GM04504 (cell line): ENCODE measurements at places on chromosomes 1 and 21.

GRCh38 chr1:52738893-52739292 is 12.6 kb downstream of the ZYG11B start:
- no peak for DNase-seq

DNA sequence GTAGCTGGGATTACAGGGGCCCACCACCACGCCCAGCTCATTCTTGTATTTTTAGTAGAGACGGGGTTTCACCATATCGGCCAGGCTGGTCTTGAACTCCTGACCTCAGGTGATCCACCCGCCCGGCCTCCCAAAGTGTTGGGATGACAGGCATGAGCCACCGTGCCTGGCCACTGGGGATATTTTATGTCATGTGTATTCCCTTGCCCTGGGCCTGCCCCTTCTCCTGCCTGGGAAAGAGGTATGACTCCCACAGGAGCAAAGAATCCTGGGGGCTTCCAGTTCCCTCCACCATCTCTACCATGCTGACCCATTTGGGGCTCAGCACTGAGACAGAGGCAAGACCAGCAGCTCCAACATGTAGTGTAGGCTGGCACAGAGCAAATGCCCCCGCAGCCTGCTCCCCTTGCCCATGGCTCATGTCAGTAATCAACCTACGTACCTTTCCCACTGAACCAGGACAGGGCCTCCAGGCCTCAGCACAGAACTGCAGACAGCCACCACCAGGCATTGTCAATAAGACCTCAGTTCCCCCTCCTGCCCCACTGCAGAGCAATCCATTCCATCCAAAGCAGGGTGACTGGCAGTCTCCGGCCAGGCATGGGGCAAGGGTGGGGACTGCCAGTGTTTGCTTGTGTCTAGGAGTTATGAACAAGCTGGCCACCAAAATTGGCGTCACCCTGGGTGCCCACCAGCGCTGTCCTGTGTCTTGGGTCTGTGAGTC is 35.2 kb downstream of the BMP8A start:
- DNase-seq = no peak

DNA sequence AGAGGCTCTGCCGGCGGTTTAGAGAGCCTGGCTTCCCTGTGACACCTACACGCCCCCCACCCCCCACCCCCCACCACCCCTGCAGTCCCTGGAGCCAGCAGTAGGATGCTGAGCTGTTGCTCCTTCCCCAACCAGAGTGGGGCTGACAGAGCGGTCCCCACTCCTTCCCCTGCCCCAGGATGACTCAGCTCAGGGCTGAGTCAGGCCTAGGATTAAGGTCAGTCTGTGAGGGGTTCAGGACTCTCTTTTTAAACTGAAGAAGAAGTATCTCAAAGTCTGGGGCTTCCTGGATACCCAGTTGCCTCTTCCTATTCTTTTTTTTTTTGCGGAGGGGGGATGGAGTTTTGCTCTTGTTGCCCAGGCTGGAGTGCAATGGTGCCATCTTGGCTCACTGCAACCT is 19.1 kb downstream of the DMBX1 start:
- DNase-seq = no peak

DNA sequence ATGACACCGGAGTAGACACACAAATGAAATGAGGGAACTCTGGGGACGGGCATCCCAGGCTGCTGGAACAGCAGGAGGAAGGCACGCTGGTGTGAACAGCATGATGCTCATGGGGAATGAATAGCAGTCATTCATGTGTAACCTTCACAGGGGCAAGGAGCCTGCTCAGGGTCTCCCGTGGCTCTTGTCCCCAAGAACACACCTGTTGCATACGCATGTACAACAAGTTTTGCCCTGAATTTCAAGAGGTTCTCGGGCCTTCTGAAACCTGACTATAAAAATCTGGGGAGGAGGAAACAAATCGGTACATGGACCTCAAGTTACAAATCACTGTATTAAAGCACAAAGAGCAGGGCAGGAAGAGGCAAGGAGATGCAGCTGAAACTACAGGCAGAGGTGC is 93.4 kb downstream of the RRAGC start:
- DNase-seq = no peak

GRCh38 chr1:29949676-29950075 is 713.4 kb downstream of the PTPRU start:
- no peak for DNase-seq

DNA sequence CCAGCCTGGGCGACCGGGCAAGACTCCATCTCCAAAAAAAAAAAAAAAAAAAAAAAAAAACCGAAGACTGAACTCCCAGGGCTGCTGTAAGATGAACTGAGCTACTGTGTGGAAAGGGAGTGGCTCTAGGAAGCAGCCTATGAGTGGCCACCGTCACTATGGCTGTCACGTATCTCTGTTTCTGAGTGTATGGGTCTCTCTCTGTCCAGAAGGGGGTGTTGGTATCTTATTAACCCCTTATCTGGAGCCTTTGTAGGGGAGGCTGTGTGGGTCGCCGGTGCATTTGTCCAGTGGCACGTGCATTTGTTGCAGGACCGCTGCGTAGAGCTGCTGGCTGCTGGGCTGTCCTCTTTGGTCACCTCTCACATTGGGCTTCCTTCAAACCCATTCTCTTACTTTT is 326.6 kb downstream of the CAMTA1 start:
- DNase-seq = no peak

DNA sequence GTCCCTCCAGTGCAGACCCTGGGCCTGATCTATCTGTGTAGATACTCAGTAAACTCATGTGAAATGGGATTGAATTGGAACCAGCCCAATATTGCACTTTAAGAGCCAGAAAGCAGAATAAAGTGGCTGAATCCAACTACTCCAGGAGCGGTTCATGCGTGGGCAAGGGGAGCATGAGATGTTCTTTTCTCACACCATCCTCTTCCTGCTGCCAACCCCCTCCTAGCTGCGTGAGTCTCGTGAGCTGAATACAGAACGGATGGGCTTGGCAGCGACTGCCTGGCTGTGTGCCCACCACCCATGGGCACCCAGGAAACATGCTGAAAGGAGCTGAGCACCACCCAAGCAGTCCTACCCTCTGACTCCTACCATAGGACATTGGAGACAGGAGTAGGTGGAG is 128.3 kb downstream of the ELAVL4 start:
- no peak for DNase-seq

DNA sequence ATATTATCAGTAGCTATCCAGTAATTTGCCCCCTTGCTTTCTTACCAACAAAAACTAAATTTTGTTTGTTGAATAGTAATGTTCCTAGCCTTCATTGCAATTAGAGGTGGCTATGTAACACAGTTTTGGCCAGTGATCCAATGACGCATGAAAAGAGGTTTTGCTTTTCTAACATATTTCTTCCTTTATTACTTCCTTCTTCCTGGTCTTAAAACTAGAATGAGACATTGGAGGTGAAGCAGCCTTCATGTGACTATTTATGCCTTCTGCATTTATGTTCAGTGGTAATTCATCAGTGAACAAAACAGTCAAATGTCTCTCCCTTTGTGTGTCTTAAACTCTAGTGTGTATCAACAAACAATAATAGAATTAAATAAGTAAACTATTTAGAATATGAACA is 35.5 kb downstream of the LRIF1 start:
- DNase-seq = no peak

- DNase-seq = no peak
These were observed 149.8 kb downstream of the PTPRC start for GRCh38 chr1:198788561-198789064.
